ENCODE measurements at places on chromosomes 5 and 9.

DNA sequence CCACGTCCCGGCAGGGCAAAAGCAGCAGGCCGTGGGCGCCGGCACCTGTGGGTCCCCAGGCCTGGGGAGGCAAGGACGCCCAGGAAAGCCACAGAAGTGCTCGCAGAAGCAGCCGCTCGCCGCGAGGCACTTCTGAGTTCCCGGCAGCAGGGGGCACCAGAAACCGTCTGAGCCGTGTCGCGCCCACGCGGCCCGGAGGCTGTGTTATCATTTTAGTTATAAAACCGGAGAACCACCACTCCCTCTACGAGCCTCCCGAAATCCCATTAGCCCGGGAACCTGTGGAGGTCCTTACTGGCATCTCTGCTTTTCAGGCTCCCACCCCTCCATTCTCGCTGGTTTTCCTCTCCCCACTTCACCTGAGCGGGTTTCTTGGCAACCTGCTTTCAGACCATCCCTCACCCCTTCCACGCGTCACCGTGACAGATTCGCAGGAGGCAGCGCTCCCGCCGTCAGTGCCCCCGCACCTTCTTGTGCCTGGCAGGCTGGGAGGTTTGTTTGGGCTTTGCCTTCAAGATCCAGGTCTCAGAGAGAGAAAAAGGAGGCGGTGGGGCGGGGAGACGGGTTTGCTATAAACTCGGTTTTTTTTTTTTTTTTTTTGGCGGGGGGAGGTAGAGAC is 2.3 kb downstream of the GDNF start:
- no peak for DNase-seq

GRCh38 chr5:180136630-180137381 is 65.2 kb upstream of the RNF130 start:
- DNase-seq, result peak; percentile 80

GRCh38 chr5:156497804-156498208 is 170.8 kb downstream of the SGCD start:
- DNase-seq, result no peak

- peak; percentile 86 for DNase-seq
These were observed 48.5 kb downstream of the MFAP3 start for GRCh38 chr5:154087260-154087659.

DNA sequence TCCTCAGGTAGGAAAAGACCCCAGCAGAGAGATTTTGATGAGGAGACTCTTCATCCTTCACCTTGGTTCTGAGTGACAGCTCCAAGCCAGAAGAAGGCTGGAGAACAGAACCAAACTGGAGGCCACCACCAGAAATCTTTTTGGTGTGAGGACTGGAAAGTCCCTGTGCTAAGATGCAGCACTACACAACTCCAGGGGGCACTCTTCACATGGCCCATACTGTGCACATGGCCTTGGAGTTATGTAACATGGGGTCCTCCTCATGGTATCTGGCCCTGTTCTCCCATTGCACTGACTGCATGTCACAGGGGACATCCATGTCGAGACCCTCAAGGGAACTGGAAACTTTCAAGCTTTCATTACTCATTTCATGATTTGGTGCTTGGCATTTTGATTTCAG is 17.3 kb upstream of the STX17 start:
- DNase-seq, result no peak

GRCh38 chr9:33082128-33082527 is 5.7 kb upstream of the SMU1 start:
- DNase-seq, result no peak

GRCh38 chr9:106755736-106756135 is 107.2 kb upstream of the ZNF462 start:
- DNase-seq, result no peak

DNA sequence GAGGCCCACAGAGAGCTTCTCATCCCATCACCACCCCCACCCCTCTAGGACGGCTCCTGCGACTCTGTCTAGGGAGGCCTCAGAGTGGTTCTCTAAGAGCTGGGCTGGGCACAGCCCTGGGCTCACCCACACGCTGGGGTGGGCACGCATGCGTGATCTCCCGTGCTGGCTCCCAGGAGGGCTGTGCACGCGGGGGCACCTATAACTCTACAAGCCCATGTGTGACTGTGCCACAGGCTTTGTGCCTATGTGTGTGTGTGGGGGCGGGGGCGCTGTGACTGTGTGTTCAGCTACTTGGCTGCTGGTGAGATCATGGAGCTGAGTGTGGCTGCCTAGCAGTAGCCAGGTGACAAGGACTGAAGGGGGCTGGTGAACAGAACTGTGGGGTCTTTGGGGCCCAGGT is 32.2 kb downstream of the NDUFA8 start:
- DNase-seq, result no peak

- DNase-seq, result no peak
These were observed 95.8 kb downstream of the LMNB1 start for GRCh38 chr5:126872561-126873354.

DNA sequence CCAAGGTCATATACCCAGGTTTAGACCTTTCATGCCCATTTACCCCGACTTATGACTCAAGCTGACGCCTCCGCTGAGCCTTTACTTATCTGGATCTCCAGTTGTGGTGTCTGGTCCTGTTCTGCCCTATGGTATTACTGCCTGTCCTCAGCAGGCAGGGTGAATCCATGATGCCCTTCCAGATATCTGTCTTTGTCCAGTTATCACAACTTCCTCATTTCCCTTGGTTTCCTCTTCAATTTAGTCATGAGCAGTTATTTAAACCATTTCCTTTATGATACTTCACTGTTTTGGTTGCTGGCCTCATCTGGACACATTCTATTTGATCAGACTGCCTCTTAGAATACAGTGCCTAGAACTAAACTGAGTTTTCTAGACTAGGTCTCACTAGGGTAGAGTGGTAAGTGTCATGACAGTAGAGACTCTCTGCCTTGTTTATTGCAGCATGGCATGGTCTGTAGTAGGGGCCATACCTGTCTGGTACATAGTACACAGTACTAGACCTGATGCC is 93.3 kb downstream of the MELK start:
- DNase-seq, result no peak

GRCh38 chr9:121213136-121213806 is 11.6 kb upstream of the RAB14 start:
- peak; percentile 96 for DNase-seq

DNA sequence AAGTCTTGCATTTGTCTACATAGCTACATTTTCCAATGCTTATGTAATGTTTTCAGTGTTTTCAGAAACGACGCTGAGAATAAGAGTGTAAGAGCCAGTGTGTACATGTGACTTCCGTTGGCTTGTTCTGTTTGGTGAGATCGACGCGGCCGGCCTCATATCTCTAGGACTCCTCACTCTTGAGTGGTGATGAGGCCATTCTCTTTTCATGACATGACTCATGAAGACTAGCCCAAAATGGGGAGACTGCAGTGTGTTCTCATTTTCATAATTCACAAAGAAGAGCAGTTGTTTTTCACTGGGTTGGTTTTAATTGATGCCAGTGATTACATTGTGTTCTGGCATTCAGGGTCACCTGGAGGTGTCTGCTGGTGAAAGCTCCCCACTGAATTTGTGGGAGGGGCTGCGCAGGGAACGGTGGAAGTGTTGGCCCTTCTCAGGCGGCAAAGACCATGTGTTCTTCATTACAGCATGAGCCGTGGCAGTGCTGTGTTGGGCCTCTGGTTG is 131.5 kb upstream of the OTULINL start:
- DNase-seq, result no peak

- no peak for DNase-seq
These were observed 22.5 kb downstream of the C5orf22 start for GRCh38 chr5:31554552-31554951.

DNA sequence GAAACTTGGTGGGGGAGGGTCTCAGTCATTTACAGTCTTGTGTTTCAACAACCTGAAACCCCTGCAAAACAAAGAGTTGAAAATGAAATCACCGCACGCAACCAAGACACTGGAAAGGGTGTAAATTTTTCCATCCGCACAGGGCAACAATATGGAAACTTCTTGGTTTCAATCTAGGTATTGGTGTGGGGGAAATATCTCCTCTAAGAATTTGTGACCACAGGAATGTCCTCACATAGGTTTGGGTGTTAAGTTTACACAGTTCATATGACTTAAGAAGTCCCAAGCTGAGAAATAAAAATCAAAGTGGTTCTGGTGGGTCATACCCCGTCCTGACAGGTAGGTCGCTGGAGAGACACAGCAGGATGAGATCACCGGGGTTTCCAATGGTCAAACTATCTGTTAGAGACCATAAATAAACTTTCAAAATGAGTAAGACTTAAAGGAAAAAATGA is 51.9 kb upstream of the PIP5K1B start:
- DNase-seq, result no peak

- DNase-seq, result peak; percentile 63
These were observed 62.0 kb downstream of the AMBP start for GRCh38 chr9:114016101-114016500.

DNA sequence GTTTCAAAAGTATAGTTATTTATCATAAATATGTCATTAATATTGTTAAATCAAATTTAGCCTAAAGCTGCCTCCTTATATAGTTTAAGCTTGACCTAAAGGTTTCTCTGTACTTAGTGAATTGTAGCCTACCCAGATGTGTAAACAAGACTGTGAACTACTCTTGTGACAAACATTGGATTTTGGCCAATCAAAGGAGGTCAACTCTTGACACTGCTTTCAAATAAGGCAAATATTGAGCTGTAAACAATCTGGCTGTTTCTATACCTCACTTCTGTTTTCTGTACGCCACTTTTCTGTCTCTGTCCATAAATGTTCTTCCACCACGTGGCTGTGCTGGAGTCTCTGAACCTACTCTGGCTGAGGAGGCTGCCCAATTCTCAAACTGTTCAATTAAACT is 51.2 kb downstream of the FXN start:
- no peak for DNase-seq

DNA sequence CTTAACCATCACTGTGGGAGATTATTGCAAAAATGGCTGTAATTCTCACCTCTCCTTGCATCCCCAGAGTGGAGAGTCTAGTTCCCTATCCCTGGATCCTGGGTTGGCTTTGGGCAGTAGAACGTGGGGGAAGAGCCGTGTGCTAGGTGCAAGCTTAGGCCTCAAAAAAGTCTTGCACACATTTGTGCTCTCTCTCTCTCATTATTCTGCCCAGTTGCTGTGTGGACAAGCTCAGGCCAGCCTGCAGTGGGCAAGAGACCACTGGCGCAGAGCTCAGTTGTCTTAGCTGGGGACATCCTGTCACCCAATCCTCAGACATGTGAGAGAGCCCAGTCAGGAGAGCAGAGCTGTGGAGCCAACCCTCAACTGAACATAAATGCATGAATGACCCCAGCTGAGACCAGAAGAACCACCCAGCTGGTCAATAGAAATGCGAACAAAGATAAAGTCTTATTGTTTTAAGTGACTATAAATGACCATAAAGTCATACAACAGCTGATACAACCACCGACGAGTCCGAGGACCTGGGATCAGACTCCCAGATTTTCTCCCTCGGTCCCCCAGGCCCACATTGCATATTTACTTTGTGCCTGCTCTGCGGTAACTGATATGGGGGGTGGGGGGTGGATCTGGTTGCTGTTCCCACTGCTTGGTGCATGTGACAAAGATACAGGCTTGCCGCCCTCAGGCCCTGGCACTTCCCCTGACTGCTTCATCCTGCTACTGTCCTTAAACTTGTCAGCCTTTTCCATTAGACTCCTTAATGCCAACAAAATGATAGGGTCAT is 166.4 kb upstream of the MVB12B start:
- DNase-seq, result peak; percentile 64

DNA sequence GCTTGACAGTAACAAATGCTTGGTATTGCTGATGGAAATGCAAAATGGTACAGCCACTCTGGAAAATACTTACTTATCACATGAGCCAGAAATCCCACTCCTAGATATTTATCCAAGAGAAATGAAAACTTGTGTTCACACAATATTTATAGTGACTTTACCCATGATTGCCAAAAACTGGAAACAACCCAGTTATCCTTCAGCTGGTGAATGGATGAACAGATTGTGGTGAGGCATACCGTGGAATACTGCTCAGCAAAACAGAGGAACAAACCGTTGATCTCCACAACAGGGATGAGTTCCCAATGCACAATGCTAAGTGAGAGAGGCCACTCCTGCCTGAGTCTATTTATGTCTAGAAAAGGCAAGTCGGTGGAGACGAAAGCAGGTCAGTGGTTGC is 40.5 kb upstream of the LRRC14B start:
- DNase-seq, result no peak

DNA sequence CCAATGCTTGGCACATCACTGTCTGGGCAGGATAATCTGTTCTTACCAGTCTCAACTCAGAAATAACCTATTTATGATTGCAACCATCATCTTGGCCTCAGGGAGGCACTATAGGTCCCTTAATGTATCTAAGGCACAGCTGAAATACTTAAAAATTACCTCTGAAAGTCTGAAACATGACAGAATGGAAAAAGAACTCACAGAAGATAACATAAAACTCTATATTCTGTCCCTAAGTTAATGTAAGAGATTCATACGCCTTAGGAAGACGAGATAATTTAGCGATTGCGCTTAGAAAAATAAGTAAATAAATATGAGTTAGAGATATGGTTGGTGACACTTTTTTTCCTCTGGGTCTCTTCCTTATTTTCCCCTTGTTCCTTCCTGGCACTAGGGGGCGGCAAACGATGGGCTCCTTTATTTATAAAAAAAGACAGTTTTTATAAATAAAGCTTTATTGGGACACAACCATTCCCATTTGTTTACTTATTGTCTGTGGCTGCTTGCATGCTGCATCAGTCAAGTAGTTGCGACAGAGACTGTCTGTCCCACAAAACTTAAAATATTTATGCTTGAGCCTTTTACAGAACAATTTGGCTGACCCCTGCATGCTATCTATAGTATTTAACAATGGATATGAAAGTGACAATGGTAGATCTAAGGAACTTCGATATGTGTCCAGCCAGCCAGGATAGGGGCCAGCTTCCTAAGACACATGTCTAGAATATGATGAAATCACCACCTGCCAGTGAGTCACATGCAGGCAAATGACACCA is 79.6 kb downstream of the PDE4D start:
- DNase-seq, result no peak

DNA sequence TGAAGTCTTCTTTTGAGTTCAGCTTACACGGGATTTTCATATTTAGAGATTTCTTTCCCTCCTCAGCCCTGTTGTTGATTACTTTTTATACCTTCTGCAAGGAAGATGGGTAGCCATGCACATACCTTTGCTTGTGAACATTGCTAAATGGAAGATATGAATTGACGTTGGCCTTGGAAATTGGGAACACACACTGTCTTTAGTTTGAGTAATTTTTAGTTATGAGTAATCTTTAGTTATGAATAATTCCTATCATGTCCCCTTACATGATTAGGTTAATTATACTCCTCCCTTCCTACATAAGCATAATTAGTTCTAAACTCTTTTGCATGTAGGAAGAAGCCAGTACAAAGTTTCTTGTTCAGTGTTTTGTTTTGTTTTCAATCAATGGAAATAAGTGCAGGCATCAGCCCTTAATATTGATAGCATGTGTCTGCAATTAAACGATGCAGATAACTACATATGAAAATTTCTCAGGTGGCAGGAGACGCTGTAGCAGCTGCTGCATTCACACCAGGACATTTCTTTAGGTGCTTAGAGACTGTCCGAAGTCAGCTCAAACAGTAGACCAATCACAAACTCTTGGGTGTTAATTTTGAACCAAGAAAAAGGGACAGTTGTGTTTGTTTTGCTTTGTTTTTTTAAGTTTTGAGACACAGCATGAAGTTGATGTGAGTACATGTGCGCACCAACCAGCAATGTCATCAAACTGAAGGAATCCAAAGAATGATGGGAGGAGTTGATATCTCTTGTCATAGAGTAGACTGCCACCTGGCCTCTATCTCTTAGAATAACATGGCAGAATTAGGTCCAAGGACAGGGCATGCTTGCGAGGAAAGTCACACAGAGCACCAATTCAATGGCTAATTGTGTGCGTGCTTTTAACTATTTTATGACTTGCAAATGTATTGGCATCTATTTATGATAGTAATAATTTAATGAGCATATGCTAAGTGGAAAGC is 51.4 kb downstream of the SMARCA2 start:
- DNase-seq, result no peak

Data from osteocyte (in vitro differentiated cells).